OCI-M1 (cell line): ENCODE measurements at places on chromosomes 6 and 20.

GRCh38 chr6:109332748-109333147, 49.5 kb downstream of the CD164 start:
- DNase-seq = peak; percentile 26

GRCh38 chr6:87756858-87757257, 54.8 kb upstream of the AKIRIN2 start:
- peak; percentile 95 for DNase-seq

GRCh38 chr20:63700199-63701050, 4.0 kb downstream of the TNFRSF6B start:
- no peak for DNase-seq

GRCh38 chr6:89368999-89369398, 16.5 kb upstream of the UBE2J1 start:
- DNase-seq = no peak

DNA sequence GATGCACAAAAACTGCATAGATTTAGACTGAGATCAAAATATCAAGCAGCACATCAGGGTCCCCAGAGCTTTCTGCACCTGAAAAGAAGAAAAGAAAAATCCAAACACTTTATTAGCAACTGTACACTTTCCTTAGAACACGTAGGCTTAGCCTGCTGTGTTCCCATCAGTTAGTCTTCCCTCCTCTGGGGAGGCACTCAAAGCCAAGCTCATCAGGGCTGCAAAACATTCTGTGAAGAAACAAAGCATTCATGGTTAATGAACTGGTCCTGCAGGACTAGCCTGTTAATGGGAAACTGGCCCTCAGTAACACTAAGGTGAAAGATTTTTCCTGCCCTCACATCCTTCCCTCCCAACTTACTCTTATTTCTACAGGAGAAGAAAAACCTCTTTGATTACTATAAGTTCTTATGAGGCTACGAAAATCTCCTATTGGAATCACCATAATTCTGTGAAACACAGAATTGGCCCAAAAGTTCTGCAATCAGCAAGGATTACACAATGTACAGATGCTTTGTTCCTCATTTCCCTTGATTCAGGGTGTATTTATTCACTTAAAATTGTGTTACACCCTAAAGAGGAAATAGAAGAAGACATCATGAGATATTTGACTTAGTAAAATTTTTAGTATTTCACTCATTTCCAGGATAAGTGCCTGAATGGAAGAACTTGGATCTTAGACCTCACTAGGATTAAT, 901.0 kb upstream of the MAP3K7 start:
- DNase-seq = peak; percentile 56

- DNase-seq = no peak
Observed at GRCh38 chr6:144718431-144718830, 433.3 kb downstream of the UTRN start.

DNA sequence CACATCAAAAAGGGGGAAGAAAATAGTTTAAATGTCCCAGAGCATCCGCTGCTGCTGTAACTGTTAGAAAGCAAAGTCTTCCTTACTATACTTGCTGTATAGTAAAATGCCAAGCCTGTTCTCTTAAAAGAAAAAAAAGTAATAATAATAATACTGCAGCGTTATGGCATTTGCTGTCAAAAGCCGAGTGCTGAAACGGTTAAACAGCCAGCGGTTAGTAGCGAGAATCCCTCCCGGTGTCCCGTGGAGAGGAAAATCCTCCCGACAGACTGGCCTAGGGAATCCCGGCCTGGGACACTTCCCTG, 19.5 kb upstream of the NFATC2 start:
- no peak for DNase-seq

DNA sequence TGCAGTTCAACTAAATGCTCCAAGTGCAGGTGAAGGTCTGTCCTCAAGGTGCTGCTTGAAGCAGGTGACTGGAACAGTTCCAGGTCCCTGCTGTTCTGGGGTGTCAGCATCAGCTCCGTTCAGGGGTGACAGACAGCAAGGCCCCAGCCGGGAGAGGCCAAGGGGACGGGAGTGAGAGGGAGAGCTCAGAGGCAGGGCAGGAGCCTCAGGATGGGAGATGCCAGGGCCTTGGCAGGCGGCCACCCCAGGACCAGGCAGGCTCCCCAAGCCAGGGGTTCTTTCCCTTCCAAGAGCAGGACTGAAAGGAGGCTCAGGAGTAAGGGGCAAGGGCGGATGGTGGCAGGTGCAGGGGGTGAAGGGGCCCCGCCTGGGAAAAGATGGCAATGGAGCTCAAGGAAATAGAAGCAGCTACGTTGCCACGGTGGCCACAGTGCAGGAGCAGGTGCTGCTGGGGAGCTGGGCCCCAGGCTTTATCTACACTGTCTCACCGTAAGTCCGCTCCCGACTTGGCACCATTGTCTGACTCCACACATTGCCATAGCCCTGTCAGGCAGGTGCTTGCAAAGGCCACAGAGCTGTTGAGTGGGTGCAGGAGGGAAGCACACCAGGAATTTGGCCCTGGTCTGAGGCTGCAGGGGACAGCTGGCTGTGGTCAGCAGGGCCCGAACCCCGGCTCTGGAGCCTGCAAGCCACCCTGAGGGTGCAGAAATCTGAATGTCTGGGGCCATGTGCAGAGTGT, 43.1 kb downstream of the ERMARD start:
- no peak for DNase-seq

- DNase-seq = peak; percentile 46
Observed at GRCh38 chr20:25195962-25196785, 662 bp downstream of the ENTPD6 start.

DNA sequence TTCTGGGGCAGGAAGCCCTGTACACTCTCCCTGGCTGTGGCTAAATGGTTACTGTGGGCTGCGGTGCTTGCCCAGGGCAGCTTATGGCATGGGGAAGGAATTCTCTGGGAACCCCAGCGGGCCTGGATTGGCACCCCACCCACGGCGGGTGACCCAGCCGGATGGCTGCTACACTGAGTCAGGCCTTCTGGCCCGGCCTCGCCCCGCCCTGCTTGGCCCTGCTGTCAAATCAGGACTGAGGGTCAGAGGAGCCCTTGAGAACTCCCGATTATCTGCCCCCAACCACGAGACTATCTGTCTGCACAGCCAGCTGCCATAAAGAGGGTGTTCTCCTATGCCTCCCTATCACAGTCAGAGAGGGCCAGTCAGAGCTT, 7.3 kb upstream of the ITPR3 start:
- DNase-seq = no peak

DNA sequence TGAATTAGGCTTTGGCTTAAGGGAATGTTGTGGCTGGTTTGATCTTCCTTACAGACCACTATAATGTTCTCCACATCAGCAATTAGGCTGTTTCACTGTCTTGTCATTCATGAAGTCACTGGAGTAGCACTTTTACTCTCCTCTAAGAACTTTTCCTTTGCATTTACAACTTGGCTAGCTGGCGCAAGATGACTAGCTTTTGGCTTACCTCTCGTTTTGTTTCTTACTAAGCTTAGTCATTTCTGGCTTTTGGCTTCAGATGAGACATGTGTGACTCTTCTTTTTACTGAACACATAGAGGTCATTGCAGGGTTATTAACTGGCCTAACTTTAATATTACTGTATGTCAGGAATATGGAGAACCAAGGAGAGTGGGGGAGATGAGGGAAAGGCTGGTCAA, 143.2 kb downstream of the PTCHD4 start:
- no peak for DNase-seq

DNA sequence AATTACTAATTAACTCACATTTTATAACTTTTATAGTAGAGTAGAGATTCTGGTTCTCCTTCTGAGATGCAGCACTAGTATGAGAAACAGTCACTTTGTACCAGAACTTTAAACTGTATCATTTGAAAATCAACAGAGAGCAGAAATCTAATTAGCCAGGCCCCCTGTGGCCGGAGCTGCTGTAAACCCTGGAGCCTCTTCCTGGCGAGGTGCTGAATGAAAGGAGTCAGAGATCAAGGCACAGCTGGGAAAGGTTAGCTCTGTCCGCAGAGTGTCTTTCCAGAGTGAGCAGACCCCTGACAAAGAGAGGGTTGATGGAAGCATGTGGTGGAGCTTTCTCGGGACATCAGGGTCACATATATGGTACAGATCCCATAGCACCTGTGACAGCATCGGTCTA, 703.8 kb downstream of the RFPL4B start:
- no peak for DNase-seq

DNA sequence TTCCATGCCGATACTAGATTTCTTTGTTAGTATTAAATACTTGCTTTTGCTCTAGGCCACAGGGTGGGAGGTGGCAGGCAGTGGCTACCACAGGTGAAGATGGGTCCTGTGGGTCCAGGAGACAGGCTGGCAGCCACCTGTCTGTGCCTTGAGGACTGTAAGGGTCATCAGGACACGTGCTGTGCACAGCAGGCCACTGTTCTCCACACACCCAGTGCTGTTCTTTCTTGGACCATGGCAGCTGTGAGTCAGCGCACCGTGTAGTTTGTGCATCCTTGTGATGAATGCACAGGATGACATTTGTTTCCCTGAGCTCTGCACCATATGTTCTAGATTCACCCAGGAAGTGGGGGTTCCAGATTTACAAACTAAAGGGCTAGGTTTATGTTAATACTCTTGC, 317.0 kb downstream of the ZFAND3 start:
- DNase-seq = no peak

- no peak for DNase-seq
Observed at GRCh38 chr6:168589275-168589674, 148.3 kb downstream of the SMOC2 start.

DNA sequence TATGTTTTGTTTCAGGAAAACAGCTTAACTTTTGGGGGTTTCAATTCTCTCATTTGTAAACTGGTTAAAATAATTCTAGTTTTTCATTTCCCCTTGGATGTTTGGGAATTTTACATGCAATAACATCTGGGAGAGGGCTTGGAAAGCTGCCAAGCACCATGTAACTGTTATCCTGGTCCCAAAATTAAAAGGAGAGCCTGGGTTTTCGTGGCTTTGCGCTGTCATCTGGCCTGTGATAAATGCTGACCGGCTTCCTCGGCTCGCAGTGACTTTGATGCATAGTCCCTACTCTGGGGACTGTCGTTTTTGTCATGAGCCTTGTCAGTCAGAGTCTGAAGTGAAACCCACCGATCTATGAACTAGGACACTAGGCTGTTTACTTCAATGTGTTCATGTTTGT, 12.2 kb downstream of the SLC35F1 start:
- no peak for DNase-seq

DNA sequence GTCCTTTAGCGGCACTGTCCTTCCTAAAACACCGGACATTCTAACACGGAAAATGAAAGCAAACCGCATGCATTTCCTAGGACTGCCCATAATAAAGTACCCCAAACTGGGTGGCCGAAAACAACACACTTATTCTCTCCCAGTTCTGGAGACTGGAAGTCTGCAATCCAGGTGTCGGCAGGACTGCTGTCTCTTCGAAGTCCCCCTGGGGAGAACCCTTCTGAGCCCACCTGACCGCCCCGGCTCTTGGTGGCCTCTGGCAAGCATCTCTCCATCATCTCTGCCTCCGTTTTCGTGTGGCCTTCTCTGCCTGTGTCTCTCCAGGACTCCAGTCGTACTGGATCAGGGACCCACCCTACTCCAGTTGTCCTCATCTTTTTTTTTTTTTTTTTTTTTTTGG, 55.4 kb downstream of the SYNJ2 start:
- DNase-seq = no peak

DNA sequence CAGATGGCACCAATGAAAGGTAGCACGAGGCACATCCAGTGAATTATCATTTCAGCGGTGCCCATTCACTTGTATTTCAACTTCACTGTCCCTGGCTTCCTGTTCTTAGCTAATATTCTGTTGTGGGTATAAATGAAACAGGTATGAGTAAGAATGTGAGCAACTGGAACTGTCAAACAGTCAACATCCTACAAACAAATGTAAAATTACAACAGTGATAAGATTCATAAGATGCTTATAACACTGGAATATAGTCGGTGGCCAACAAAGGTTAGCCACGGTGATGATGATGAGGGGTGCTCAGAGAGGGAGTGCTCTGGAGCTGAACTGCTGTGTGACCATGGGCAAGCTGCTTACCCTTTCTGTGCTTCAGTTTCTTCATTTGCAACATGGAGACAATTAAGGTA, 74.9 kb upstream of the TOX2 start:
- DNase-seq = no peak

- DNase-seq = no peak
Observed at GRCh38 chr6:15232836-15233510, 12.9 kb upstream of the JARID2 start.

DNA sequence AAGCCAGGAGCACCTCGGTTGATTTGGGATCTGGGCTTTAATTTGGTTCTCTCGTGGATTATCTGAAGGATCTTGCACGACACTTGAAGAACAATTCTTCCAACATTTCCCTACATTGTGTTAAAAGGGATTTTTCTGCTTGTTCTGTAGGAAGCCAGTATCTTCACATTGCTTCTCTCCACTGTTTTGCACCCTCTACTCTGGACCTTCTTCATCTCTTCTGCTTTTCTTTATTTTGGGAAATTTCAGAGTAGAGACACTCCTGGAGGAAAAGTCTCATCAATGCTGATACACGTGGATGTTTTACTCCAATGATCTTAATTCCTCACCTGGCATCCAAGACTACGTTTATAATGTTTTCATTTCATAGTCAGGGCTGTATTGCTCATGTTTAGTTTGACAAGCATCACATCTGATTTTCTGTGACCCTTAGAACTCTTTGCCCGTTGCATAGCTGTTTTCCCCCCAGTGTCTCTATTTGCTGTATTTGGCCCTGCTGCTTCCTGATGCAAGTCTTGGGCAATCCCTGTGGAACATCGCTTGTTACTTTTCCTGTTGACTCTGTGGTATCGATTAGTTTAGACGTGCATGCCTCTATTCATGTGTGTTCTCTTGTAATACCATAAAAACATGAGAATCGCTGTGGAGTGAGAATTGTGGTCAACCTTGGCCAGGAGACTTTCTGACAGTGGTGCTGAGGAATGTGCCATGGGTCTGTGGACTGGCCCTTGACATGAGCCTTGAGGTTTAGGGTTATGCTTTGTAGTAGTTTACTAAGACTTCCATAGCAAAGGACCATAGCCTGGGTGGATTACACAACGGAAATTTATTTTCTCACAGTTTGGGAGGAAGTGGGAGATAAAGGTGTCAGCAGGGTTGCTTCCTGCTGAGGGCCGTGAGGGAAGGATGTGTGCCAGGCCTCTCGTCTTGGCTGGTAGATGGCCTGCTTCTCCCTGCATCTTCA, 12.5 kb downstream of the PLCB1 start:
- DNase-seq = no peak

GRCh38 chr6:40764726-40765125, 177.6 kb upstream of the LRFN2 start:
- no peak for DNase-seq

- DNase-seq = peak; percentile 63
Observed at GRCh38 chr6:166490671-166491500, 95.6 kb downstream of the RAMACL start.

GRCh38 chr6:46103441-46104115, 26.2 kb upstream of the ENPP4 start:
- DNase-seq = no peak
